Activated CD8-positive, alpha-beta T cell treated with anti-CD3 and anti-CD28 coated beads for 36 hours (primary cell): ENCODE measurements at places on chromosomes 6 and 20. TPM values are rescaled to one million over a fixed set of nuclear protein-coding genes. Genes with fewer than 3 reads are reported as not detected.

DNA sequence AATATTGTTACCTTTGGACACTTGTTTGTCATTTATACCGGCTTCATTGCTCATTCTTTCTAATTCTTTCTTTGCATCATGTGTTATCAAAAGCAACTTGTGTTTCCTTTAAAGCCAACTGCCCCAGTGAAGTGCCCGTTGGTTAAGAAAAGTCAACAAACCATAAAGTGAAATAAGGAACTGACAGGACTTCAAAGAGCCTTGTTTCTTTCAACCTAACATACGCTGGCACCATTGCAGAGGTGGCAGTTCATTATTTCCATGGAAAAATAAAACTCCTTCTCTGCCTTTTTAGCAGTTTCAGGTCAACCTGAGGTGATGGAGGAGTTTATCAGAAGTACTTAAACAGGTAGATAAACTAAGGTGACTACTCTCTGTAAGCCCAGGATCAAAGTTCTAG, 28.8 kb downstream of the FERMT1 start:
- H3K36me3 ChIP-seq, result no peaks in the 10 kb centered on the region
- H3K27ac ChIP-seq, result no peak overlapping the region
- H3K4me1 ChIP-seq, result no peaks in the 10 kb centered on the region
- no peak overlapping the region for H3K4me3 ChIP-seq
- peaks cover 4% of the 10 kb centered on the region for H3K27me3 ChIP-seq

GRCh38 chr20:11248011-11248409, 574.2 kb upstream of the JAG1 start:
- H3K36me3 ChIP-seq, result no peaks in the 10 kb centered on the region
- H3K4me3 ChIP-seq, result no peak overlapping the region
- no peak for DNase-seq
- no peak overlapping the region for H3K27ac ChIP-seq
- no peaks in the 10 kb centered on the region for H3K27me3 ChIP-seq

GGT7 gene
- total RNA-seq, result 13.2 TPM

- no peak overlapping the region for H3K4me3 ChIP-seq
- H3K27me3 ChIP-seq, result peaks cover 9% of the 10 kb centered on the region
- no peak overlapping the region for H3K27ac ChIP-seq
- DNase-seq, result no peak
These were observed 115.7 kb downstream of the OGFRL1 start for GRCh38 chr6:71404145-71404966.

- peaks cover 33% of the 10 kb centered on the region for H3K27me3 ChIP-seq
- no peaks in the 10 kb centered on the region for H3K4me1 ChIP-seq
- H3K36me3 ChIP-seq, result no peaks in the 10 kb centered on the region
- DNase-seq, result no peak
- no peak overlapping the region for H3K4me3 ChIP-seq
- H3K27ac ChIP-seq, result no peak overlapping the region
These were observed 263.8 kb upstream of the FOXQ1 start for GRCh38 chr6:1047981-1048541.

DNA sequence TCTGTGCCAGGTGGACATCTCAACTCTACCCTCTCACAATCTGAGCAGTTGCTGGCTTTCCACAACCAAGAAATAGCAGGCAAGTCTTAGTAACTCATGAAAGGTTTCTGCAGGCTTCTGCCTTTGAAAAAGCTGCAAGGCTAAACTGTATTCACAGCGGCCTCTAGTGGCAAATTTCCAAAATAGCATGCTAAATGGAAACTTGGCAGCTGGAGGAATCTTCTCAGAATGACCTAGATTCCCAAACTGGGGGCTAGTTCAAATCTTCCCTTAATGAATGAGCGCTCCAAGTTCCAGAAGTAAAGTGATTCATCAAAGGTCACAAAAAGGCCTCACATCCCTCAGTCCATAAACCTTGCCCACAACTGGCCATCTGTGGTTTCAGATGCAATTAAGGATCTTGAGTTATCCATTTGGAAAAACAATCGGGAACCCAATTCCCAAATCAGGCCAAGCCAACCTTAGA, 11.9 kb upstream of the CPNE5 start:
- H3K4me1 ChIP-seq, result peaks cover 7% of the 10 kb centered on the region
- H3K27me3 ChIP-seq, result no peaks in the 10 kb centered on the region
- H3K36me3 ChIP-seq, result peaks cover 54% of the 10 kb centered on the region
- no peak overlapping the region for H3K4me3 ChIP-seq
- peak; percentile 40 for DNase-seq

KIF13A gene
- not detected for total RNA-seq
